ENCODE measurements at places on chromosomes 12 and 14.

DNA sequence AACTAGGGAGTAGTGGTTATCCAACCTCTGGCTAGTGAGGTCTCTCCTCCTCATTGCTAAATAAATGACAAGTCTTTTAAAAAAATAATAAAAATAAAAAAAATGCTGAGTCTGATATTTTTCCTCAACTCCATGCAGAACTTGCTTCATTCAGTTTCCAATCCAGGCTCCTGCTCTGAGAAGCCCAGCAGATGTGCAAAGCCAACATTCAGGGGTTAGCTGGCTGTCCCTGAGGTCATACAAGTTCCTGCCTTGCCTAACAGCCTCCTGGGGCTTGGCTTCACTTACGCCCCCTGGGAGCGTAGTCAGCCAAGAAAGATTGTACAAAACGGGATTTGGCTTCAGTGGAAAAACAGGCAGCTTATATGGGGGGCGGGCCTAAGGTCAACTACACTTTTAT, 23.3 kb downstream of the RTRAF start:
- no peak for DNase-seq

DNA sequence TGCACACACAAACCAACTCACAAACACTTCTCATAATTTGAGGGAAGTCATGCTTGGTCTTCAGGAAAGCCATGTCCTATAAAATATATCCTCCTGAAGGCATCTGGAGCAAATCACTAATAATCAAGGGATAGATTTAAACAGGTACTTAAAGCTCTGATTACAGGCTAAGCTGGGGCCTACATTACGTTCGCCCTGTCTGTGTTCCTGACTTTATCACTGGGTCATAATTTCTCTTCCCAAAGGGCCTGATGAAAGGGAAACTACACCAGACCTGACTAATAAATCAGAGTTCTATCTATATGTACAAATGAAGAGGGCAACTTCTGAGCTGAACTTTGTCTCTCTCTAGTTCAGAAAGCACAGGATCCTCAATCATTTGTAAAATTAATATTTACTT, 43.9 kb upstream of the RASSF8 start:
- DNase-seq: no peak

DNA sequence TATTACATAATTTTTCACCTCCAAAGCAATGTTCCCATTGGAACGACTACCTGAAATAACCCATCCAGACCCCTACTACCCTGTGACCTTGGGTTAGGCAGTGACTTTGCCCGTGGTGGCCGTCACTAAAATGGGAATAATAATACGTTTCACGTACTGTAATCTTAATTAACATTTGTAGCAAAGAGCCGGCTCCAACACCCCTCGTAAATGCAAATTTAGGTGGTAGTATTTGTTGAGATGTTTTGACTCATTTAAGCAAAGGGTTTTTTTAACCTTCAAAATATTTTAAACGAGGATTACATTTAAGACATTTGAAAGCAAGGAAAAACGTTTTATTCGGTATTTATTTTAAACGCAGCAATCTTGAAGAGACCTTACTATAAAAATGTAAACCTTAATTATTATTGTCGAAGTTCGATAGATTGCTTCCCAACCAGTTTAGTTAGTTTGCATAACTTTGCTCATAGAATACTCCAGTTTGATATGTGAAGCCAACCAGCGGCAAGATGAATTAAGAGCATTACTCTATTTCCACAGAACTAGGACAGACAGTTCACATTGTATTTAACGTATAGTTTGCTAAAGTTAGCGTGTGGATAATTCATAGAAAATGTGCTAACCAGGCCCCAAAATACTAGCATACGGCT, 1.4 kb upstream of the ARID2 start:
- DNase-seq: no peak

DNA sequence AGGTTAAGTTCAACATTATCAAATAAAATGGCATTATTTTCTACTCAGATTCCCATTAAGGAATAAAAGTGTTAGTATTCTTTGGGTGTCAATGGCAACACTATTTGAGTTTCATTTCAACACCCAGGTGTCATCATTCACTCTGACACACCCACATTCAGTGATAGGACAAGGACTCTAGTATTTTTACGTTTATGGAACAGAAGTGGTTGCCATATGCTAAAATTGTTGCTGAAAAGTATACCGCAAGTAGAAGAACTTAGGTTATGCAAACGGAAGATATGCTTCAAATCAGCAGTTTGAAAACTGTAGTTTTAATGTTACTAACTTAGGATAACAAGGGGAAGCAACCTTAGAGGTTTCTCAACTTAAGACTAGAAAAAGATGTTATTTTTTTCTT, 20.0 kb upstream of the SGPP1 start:
- no peak for DNase-seq

- no peak for DNase-seq
Measured at GRCh38 chr14:24325041-24325530, 9.8 kb downstream of the ADCY4 start.

DNA sequence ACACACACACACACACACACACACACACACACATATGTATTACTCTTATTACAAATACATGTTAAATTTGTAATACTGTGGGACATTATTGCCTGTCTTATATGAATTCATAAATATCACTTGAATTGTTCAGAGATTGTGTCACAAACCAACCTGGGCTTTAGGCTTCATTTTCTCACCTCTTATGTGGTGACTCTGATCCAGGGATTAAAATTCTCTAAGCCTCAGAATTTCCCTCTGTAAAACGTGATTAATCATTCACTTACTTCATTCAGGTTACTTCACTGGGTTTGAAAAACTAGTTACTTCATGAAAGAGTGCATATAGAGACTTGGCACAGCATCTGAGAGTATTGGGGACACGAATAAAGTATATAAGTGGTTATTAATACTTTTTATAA, 240.3 kb upstream of the PDZRN4 start:
- no peak for DNase-seq

GRCh38 chr12:121124402-121125109, 8.1 kb upstream of the P2RX7 start:
- DNase-seq: no peak

GRCh38 chr14:26963711-26964110, 365.9 kb upstream of the NOVA1 start:
- DNase-seq: no peak

- DNase-seq: no peak
Measured at GRCh38 chr12:123384318-123384993, 524 bp downstream of the KMT5A start.

GRCh38 chr12:67804168-67804567, 155.6 kb downstream of the DYRK2 start:
- DNase-seq: no peak
